ENCODE measurements at places on chromosomes 13 and 19. TPM values are rescaled to one million over a fixed set of nuclear protein-coding genes. Genes with fewer than 3 reads are reported as not detected.

DNA sequence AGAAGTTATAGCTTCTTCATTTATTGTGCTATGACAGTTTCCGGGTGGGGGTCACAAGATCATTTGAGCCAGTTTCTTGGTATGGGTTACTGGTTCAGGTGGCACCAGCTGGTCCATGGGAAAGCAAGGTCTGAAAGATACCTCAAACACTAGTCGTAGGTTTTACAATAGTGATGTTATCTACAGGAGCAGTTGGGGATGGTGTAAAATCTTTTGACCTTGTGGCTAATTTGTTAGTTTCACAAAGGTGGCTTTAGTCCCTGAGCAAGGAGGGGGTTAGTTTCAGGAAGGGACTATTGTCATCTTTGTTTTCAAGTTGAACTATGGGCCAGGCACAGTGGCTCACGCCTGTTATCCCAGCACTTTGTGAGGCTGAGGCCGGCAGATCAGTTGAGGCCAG is 24.6 kb downstream of the CHST8 start:
- no peaks in the 10 kb centered on the region for H3K36me3 ChIP-seq
- H3K27ac ChIP-seq = no peak overlapping the region
- no peaks in the 10 kb centered on the region for H3K4me1 ChIP-seq
- H3K4me3 ChIP-seq = no peak overlapping the region

- no peak for DNase-seq
- H3K36me3 ChIP-seq = no peaks in the 10 kb centered on the region
- peaks cover 1% of the 10 kb centered on the region for H3K27me3 ChIP-seq
- H3K27ac ChIP-seq = no peak overlapping the region
- no peaks in the 10 kb centered on the region for H3K4me1 ChIP-seq
Measured at GRCh38 chr13:46087481-46087880, 17.4 kb downstream of the CPB2 start.

DNA sequence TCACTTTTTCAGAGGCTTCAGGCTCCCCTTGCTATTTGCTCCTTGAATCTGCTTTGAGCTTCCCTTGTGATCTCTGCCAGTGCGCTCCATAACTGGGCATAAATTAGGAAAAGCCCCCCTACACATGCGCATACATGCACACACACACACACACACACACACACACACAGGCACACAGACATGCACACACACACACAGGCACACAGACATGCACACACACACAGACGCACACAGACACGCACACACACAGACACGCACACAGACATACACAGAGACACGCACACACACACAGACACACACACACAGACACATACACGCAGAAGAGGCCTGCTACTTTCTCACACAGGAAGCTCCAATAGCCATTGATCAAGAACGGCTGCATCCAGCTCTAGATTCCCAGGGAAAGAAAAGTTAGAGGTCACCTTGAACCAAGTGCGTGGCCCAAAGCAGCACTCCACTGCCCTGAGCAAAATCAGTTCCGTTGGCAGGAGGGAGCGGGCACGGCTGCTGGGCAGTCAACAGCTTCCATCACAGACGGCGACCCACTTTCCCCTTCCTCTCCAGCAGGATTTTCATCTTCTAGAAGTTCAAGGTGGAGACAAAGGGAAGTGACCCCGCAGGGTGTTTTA is 145.6 kb downstream of the DPF1 start:
- no peaks in the 10 kb centered on the region for H3K27me3 ChIP-seq
- H3K27ac ChIP-seq = no peak overlapping the region
- H3K4me3 ChIP-seq = no peak overlapping the region

GRCh38 chr19:2198317-2198716 is 34.6 kb downstream of the DOT1L start:
- H3K27ac ChIP-seq = no peak overlapping the region
- DNase-seq = no peak
- H3K27me3 ChIP-seq = no peaks in the 10 kb centered on the region
- H3K4me1 ChIP-seq = peaks cover 9% of the 10 kb centered on the region

NLRP4 gene
- not detected for total RNA-seq

DNA sequence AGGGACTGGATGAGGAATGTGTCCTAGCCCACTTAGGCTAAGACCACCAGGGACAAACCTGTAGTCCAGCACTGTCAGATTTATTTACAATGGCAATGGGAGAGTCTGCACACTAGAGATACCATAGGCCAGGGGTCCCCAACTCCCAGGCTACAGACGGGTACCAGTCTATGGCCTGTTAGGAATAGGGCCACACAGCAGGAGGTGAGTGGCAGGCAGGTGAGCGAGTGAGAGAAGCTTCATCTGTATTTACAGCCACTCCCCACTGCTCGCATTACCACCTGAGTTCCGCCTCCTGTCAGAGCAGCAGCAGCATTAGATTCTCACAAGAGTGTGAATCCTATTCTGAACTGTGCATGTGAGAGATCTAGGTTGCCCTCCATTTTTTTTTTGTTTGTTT is 2.4 kb downstream of the THAP8 start:
- H3K27ac ChIP-seq = no peak overlapping the region
- no peak for DNase-seq
- H3K4me1 ChIP-seq = peaks cover 3% of the 10 kb centered on the region
- no peak overlapping the region for H3K4me3 ChIP-seq
- no peaks in the 10 kb centered on the region for H3K36me3 ChIP-seq

PLVAP gene
- total RNA-seq = 0.77 TPM

DNA sequence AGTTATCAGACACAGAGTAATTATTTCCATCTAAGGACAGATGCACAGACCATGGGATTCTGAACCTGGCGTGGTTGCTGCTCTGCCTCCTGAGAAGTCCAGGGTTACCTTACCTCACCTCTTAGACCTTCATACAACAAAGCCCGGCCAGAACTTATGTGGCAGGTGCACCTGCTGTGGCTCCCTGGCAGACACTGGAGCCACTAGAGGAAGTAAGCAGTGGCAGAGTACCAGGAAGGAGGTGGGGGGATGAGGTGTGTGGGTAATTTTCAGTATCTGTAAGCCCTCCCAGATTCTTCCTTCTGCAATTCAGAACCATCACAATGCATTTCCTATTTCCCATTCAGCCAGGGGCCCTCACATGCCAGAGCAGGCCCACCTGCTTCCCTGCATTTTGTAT is 106.1 kb upstream of the DOCK9 start:
- peaks cover 10% of the 10 kb centered on the region for H3K4me1 ChIP-seq
- H3K27me3 ChIP-seq = no peaks in the 10 kb centered on the region
- no peak for DNase-seq
- no peak overlapping the region for H3K4me3 ChIP-seq

DNA sequence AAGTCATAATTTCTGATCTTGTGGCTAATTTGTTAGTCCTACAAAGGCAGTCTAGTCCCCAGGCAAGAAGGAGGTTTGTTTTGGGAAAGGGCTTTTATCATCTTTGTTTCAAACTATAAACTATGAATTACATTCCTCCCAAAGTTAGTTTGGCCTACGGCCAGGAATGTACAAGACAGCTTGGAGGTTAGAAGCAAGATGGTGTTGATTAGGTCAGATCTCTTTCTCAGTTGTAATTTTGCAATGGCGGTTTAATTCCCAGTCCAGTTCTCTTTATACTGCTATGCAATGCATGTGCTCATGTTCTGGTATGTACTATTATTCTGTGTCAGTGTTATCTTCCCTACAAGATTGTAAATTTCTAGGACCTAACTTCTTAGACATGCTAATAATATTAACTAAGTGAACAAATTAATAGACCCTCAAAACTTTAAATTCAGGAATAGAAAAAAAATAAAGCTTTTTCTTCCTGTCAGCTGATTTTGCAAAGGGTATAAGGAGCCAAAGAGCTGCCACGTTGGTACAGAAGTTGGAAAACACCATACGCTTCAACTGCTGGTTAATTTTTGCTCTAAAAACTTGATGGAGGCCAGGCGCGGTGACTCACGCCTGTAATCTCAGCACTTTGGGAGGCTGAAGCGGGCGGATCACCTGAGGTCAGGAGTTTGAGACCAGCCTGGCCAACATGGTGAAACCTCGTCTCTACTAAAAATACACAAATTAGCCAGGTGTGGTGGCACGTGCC is 1.3 kb upstream of the DNAJC15 start:
- H3K4me1 ChIP-seq = peaks cover 6% of the 10 kb centered on the region
- H3K4me3 ChIP-seq = no peak overlapping the region
- H3K27ac ChIP-seq = no peak overlapping the region
- no peaks in the 10 kb centered on the region for H3K36me3 ChIP-seq
- no peaks in the 10 kb centered on the region for H3K27me3 ChIP-seq
